Stimulated activated CD4-positive, alpha-beta T cell treated with anti-CD3 and anti-CD28 coated beads, Interleukin-1b, Interleukin-23, amount 100 ng/mL, for 24 hours (primary cell): ENCODE measurements at places on chromosomes 3 and 15.

DNA sequence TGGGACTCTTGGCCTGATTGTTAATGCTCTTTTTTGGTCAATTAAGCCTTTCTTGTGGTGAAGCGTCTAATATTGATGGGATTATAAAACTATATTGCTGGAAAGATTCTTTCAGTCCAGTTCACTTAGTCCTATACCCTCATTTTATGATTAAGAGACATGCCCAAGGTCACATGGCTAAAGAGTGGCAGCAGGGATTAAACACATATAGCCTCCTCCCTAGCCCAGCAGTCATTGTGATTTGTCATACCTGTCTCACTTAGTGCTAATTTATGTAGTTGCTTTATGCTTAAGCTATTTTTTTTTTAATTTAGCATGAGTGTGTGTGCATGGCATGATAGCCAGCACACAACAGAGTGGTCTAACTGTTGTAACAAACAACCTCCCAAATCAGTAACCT, 9.5 kb downstream of the PARP14 start:
- no peak for DNase-seq

GRCh38 chr3:30439451-30440053, 166.8 kb upstream of the TGFBR2 start:
- no peak for DNase-seq

DNA sequence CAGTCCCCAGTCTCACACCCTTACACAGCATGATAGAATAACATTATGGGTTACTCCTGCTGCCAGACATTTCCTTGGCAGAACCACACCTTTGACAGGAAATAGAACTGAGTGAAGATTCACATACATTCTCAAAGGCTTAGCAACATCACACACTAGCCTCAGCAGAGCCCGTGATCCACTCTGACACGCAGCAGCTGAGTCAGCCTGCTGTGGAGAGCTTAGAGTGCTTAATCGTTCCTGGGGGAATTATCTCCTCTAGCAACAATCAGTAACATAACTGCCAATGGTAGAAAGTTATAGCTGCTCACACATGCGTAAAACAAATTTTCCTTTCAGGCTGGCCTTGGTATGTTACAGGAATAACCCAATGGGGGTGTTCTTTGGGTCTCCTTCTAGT, 382.1 kb downstream of the GAP43 start:
- no peak for DNase-seq

GRCh38 chr3:192570821-192571791, 156.2 kb downstream of the FGF12 start:
- no peak for DNase-seq

DNA sequence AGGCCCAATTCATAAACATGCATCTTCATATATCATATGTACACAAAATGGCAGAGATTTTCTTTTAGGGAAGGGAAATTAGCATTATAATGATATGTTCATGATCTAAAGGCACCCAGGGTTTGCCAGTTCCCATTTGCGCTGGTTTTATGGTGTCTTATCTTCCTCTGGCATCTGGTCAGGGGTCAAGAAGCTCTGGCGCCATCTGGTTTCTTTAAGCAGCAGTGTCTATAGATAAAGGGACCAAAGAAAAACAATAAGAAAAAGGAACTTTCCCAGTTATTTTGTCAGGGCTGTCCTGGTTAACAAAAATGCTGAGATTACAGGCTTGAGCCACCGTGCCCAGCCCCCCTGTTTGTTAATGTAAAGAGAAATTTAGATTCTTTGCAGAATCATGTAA, 3.3 kb upstream of the DCP1A start:
- no peak for DNase-seq

DNA sequence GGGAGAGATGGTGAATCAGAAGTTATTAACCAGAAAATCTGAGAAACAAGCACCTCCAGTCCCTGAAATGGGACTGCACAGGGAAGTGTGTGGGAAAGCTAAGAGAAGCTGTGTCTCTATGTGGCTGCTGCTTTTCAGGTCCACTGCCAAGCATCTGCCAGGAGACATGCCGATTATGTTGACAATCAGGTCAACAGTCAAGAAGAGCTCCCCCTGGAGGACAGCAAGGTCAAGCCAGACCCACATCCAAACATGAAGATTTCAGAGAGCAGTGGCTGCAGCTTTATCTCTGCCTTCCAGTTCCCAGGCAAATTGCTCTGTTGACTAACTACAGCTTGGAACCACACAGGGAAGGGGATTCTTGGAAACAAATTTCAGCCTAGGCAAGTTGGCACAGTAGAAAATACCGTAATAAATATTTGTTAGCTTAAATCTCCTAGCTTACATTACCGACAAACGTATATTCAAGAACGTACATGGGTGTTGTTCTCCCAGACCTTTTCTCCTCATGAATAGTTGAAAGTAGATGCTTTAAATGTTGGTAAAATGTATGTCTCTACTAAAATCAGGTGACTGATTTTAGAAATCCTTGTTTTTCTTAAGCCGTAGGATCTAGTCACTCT, 394.5 kb upstream of the RARB start:
- no peak for DNase-seq

DNA sequence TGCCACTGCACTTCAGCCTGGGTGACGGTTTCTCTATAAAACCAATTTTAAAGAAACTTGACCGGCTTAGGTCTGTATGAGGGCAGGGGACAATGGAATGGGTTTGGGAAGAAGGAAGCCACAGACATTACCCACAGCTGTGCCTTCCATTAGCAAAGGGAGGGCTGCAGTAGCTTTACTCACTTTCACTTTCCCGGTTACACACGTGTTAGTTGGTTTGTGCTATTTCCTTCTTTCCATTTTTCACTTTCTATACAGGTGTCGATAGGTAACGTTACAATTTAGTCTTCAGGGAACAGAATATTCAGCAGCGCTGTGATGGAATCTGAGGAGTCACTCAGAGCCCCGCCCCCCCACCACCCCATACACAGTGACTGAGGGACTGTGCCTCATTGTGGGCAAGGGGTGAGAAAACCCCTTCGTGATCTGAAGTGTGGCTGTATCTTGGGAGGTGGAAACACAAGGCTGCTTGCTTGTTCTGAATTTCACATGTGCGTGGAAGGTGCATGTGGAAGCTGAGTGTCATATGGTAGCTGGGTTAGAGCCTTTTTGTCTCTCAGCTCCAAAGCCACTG, 44.8 kb upstream of the RPL32 start:
- no peak for DNase-seq

DNA sequence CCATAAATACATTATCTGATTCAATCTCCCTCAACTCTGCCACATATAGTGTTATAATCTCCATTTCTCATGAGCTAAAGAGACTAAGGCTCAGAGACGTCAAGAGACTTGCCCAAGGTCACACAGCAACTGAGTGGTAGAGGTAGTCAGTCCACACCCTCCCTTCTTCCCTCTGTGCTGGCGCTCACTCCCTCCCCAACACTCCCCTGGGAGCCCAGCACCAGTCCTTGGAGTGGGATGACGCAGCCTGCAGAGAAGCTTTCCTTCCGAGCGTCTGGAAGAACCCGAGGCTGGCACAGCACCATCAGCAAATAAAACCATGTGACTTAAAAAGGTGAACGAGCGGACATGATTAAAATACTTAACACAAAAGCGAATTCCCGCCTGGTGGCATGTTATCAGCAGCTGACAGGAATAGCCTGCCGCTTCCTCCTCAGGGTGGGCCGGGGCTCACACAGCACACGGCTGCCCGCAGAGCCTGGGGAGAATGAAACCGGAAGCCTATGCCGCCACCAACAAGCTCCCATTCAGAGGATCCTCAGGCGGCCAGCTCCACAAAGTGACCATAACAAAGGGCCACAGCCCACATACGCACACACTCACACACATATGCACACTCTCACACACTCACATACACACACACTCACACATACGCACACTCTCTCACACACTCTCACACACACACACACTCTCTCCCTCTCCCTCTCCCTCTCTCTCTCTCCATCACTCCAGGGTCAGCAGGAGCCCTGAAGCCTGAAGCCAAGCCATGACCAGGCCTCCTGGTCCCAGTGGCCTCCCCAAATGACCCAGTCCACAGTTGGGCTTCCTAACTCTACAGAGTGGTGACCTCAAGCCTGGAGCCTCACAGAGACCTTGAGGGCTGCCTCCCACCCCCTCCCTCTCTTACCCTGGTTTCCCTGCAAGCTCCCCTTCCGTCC, 120.5 kb downstream of the XXYLT1 start:
- DNase-seq: no peak

GRCh38 chr3:10928961-10929471, 63.5 kb upstream of the SLC6A1 start:
- DNase-seq: no peak
